ENCODE measurements at places on chromosomes 1 and 21.

- DNase-seq, result no peak
Observed at GRCh38 chr1:212037900-212038299, 2.4 kb downstream of the DTL start.

- no peak for DNase-seq
Observed at GRCh38 chr1:29836651-29837646, 600.6 kb downstream of the PTPRU start.

DNA sequence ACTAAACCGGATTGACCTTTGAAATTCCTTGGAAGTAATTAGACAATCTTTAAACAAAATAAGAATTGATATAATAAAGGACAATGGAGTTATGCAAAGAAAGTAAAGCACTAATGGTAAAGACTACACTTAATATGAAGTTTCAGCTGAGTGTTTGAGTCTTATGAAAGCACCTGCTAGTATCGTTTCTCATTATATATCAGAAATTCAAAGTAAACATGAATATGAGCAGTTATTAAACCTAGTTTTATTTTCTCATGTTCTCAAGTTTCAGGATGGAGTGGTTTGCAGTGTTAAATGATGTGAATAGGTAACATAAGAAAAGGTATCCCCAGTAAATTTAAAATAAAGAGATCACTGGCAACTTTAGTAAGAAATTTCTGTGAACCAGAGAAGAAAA lies 188.6 kb downstream of the ZP4 start:
- no peak for DNase-seq

- peak; percentile 78 for DNase-seq
Observed at GRCh38 chr1:24003331-24003972, 23.3 kb upstream of the SRSF10 start.

DNA sequence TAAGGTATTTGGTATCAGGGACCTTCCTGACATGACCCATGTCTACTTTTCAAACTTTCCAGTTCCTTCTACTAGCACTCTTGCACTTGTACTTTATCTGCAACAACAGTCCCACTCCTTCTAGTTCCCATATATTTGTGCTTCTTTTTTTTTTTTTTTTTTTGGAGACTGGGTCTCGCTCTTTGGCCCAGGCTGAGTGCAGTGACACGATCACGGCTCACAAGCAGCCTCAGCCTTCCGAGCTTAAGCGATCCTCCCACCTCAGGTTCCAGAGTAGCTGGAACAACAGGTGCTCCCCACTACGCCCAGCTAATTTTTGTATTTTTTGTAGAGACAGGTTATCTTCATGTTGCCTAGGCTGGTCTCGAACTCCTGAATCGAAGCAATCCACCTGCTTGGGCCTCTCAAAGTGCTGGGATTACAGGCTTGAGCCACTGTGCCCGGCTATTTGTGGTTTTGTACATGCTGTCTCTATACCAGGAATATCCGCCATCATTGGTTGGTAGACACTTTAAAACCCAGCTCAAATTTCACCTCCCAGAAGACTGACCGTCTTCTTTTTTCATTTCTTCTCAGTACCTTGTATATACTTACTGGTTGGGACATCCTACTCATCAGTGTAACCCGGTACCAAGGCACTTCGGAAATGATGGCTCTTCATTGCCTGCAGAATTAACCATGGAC lies 1.1 kb downstream of the ZMYM1 start:
- no peak for DNase-seq

DNA sequence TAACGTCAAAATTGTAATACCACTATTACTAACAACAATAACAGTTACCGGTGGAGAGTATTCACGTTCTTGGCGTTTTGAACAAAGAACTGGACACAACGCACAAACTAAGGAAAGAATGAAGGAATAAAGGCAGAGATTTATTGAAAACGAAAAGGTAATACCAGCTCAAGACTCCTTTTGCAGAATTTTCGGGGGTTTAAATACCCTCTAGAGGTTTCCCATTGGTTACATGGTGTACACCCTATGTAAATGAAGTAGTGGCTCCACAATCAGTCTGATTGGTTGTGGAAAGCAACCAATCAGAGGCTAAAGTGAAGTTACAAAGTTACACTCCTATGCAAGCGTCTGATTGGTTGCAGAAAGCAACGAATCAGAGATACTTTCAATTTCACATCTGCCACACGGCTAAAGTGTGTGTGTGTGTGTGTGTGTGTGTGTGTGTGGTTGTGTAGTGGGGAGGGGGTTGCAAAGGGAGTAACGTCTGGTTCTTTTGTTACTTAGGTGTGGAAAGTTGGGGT lies 1.1 kb upstream of the GTF2B start:
- DNase-seq, result peak; percentile 64

DNA sequence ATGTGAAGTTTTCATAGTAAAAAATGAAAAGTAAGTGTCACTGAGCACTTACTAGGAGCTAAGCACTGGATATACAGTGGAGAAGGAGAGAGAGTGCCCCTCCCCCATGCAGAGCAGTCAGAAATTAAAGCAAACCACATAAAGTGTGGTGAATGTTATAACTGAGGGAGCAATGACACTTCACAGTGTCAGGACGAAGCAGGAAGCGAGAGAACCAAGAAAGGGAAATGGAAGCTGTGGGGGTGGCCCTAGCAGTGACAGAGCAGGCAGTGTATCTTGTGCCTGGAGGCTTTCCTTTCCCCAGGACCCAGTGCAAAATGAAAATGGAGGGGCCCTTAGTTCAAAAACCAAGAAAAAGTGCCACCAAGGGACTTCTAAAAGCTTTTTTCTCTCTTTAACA lies 21.5 kb upstream of the RCAN3 start:
- no peak for DNase-seq

- no peak for DNase-seq
Observed at GRCh38 chr1:184610876-184611595, 143.6 kb downstream of the EDEM3 start.

DNA sequence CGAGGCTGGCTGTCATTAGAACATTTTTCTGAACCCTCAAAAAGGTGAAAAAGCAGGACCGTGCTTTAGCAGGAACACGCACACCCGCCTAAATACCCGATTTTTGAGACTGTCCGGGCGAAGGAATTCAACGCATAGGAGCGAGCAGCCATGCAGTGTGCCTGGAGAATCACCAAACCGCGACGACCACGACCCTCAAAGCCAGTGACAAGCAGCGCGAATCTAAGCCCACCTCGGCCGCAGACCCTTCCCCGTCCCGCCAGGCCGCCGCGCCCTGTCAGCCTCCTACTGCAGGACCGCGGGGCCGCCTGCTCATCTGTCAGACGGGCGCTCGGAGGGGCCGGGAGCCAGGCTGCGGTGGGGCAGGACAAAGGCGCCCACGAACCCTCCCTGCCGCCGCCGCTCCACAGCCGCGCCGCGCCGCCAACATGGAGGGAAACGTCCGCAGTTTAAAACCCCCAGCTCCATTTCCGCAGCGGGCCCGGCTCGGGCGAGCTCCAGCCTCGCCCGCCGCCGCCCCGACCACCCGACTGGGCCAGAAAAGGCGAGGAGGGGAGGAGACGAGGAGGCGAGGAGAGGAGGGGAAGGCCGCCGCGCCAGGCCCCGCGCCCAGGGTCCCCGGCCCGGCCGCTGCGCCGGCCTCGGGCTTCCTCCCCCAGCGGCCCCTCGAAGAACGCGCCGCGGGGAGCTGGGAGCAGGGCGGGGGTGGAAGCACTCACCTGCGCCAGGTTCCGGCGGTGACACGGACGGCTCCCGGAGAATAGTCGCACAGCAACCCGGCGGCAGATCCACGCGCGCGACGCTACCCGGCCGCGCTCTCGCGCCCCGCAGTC lies at the start of gene LBR:
Gene LBR (minus strand): TSS at position 804 of the 833 bp plus-strand sequence. CDS start 3,963 bp downstream, outside the sequence.
- DNase-seq, result no peak

GRCh38 chr1:39046613-39047210 lies 20.6 kb downstream of the NDUFS5 start:
- no peak for DNase-seq

GRCh38 chr1:81068726-81069125 lies 732.0 kb upstream of the ADGRL2 start:
- no peak for DNase-seq

DNA sequence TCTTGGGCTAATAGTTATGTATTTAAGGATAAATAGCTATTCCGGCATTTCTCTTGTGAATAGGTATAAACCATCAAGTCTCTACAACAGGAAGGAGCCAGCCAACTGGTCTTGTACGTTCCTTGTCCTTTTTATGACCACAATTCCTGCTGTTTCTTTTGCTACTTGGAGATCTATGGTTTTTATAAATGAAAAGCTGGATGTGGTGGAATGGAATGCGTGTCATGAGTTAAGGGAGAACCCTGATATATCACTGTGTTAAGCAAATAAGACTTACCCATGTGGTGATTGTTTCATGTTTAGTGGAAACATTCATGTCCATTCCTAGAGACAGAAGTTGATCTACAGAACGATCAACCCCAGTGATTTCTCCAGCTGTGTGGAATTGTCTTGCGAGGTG lies 282.1 kb downstream of the RPS6KC1 start:
- DNase-seq, result peak; percentile 22

DNA sequence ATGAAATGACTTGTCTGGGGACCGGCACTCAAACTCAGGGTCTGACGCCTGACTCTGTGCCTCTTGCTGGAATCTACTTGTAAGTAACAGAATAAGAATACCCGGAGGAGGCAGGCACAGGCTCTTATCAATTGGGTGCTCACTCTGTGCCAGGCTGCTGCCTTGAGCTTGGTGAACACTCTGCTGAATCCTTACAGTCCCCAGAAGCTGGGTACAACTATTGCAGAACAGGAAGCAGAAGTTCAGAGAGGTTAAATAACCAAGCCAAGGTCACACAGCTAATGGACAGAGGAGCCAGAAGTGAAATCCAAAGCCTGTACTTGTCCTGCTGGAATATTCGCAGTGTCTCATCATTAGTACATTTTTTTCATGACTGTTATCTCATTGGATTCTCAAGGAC lies 86.0 kb downstream of the EPHB2 start:
- no peak for DNase-seq

- DNase-seq, result no peak
Observed at GRCh38 chr1:114466334-114467014, 44.5 kb downstream of the TRIM33 start.

DNA sequence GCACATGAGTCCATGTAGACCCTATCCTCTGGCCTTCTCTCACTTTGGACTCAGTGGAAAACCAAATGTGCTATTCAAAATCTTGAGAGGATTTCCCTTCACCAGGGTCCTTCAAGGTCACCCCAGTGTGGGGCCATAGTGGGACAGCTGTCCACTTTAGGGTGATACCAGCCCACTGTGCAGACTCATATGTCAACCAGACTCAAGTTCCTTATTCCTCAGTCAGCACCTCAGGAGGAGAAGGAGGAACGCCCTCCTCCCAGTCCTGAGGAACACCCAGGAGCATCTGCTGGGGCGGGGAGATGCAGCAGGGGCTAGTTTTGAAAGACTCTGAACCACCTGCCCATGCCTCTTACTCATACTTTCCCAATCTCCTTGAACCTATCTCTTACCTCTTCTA lies 340.9 kb downstream of the MATN1 start:
- DNase-seq, result no peak

DNA sequence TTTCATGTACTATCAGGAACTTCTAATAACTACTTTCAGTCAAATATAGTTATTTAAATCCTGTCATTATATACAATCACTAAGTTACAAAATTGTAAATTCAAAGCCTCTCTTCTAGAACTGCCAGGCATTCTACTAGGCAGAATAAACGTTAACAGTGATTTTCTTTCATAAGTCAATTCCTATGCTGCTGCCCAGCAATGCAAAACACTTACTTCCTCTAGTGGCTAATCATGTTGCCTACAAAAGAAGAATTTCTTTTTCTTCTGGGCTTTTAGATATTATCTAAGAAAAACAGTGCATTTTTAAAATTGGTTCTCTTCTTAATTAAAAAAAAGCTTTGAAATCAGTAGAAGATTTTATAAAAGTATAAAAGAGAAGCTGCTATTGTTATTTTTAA lies 509.8 kb upstream of the ADAMTS5 start:
- peak; percentile 47 for DNase-seq

DNA sequence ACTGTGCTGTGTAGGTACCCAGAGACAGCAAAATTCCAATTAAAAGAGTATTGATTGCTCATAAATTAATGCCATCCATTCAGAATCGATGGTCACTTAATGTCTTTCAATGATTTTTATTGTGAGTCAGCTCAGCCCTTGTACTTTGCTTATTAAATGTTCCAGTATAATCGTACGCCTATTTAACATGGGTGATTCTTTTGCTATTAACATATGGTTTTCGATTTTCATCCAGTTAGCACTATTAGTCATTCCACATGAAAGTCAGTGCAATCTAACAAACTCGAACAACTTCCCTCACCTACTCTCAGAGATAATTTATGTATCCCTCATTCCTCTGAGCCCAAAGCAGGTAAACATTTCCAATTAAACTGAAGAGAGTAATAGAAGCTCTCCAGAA lies 109.6 kb upstream of the APP start:
- no peak for DNase-seq

DNA sequence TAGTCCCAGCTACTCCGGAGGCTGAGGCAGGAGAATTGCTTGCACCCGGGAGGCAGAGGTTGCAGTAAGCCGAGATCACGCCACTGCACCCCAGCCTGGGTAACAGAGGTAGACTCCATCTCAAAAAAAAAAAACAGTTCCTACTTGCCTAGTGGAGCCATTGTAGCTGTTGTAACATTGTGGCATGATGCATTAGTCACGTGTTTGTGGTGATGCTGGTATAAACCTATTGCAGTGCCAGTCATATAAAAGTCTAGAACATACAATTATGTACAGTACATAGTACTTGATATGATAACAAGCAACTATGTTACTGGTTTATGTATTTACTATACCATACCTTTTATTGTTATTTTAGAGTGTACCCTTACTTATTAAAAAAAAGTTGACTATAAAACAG lies 16.2 kb downstream of the KYAT3 start:
- DNase-seq, result no peak

- no peak for DNase-seq
Observed at GRCh38 chr1:245480393-245481120, 325.8 kb downstream of the KIF26B start.

DNA sequence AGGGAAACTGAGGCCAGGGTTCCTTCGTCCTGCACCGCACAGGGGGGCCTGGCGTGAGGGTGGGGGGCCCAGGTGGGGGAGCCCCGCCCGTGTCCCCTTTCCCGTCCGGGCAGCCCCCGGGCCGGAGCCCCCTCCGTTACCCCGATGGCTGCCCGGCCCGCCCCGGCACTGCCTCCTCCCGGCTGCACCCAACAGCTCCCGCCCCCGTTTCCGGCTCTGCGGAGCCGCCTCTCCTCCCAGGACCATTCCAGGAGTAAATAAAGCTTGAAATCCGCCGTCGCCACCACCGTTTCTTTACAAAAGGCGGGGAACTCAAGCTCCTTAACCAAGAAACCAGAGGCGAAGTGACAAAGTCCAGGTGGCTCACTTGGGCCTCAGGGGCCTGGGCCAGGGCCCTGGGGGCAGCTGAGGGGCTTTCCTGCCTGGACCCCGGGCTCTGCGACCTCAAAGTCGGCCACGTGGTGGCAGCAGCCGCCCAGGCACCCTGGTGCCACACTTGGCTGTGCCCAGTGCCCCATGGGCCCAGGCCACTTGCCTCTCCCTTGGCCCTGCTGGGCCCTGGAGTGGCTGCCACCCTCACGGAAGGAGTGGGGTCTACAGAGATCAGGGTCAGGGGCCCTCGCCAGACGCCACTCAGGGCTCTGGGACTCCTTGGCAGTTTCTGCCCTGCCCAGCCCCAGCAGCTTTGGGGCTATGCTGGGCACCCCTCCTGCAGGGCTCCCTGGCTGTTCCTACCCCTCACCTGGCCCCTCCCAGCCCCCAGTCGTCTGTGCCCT lies 514 bp upstream of the FAAP20 start:
- DNase-seq, result peak; percentile 87
